Activated T-helper 1 cell treated with anti-CD3 and anti-CD28 coated beads, Interleukin-2, amount 50 U/mL, for 16 hours (primary cell): ENCODE measurements at places on chromosomes 16 and 17.

DNA sequence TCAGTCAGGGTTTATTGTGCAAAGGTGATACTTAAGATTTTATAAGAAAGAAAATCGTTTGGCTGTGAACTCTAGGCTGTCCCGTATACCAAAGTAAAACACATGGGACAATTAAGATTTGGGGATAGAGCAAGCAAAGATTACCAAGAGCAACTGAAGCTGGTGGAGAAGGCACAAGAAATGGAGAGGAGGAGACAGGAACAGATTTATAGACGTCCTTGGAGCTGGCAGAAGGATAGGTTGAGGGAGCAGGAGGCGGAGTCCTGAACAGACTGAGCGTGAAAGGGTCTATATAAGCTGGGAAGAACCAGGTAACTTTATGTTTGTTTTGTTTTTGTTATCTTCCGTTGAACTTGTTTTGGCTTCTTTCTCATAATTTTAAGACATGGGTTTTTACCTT, 3.8 kb downstream of the TNRC6C start:
- DNase-seq, result no peak

DNA sequence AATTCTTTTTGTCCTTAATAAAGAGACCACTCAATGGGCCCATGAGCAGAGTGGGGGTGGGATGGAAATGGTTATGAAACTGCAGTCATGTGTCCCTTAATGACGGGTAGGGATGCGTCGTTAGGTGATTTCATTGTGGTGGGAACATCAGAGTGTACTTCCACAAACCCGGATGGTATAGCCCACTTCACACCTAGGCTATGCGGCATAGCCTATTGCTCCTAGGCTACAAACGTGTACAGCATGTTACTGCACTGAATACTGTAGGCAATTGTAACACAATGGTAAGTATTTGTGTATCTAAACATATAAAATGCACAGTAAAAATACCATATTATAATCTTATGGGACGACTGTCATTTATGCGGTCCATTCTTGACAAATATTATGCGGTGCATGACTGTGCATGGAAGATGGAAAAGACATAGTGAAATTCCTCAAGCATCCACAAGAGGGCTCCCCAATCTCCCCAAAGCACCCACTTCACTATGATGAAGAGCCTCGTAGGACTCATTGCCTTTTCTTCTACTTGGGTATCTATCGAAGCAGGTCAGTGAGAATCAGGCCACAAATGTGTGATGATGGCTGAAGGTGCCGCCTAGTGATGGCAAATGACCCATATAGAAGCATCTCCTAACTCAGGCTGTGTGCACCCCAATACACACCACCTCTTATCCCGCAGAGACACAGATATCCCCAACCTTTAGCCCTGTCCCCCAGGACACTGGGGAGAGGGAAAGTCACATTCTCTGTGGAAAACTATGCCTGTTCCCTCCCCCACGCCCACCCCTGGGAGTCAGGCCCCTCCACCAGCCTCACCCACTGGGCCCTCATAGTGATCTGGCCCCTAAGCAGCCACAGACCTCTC, 43.5 kb downstream of the TBX21 start:
- no peak for DNase-seq

GRCh38 chr17:69477204-69477902, 62.9 kb downstream of the MAP2K6 start:
- DNase-seq, result no peak

GRCh38 chr17:13869331-13869940, 199.9 kb upstream of the COX10 start:
- DNase-seq, result no peak

DNA sequence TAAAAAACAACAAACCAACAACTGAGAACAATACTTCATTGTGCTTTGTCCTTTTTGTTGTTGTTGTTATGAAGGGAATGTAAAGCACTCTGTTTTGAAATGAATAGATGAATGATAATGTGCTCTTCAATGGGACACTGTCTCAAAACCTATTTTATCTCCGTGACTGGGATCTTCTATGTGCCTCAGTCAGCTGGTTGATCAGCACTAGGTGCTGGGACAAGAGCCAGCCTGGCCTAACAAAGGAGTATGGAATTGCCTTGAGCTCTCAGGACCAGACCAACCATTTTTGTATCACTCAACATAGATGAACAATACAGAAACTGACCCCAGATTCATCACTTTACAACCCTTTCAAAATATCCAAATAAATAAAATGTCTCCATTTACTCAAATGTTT, 440.2 kb downstream of the KCNJ2 start:
- DNase-seq, result no peak

GRCh38 chr17:79977161-79977631, 58.5 kb downstream of the TBC1D16 start:
- DNase-seq, result no peak

DNA sequence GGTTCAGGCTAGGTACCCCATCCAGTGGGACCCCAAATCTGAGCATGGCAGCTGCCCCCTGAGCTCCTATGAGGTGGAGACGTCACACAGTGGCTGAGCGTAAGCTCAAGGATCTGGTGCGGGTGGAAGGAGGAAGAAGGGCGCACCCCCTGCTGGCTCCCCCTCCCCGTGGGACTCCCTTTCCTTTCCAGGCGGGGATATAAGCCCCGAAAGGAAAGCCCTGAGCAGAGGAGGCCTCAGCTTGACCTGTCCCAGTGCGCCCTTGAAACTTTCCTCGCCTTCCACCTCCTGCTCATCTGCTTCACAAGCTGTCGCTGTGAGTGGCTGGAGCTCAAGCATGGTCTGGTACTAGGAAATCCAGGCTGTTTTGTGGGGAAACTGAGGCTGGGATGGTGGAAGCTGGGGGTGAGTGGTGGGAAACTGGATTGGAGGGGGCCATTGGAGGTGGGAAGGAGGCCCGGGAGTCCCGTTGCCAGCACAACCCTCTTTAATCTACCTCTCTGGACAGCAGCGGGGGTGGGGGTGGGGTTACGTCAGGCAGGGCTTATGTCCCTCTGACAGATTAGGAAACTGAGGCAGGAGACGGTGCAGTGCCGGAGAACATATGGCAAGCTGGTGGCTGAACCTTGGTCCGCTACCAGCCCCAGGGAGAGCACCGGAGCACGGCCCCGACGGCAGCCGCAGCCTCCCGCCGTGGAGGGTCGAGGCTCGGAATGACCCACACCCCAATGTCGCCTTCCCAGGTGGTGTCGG, 92.3 kb upstream of the TMEM97 start:
- DNase-seq, result no peak

GRCh38 chr16:84358601-84359295, 9.6 kb upstream of the ATP2C2 start:
- DNase-seq, result no peak

- no peak for DNase-seq
Measured at GRCh38 chr16:49930841-49931240, 74.9 kb upstream of the ZNF423 start.

DNA sequence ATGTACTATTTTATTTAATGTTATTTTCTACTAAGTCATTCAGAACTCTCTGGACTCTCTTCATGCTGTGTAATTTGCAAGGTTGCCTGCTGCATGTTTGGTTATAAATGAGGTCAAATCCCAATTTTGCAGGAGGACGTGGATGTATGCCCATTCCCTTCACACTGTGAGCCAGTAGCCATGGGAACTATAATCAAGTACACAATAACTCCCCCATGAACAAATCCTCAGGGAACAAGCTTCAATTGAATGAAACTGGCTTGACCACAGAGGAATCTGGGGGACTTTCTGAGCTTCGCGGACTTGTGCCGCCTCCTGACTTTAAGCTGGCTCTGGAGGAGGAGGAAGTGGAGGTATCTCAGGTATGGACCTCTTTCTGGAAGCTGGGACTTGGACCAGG, 14.6 kb upstream of the KCTD13 start:
- DNase-seq, result no peak

- DNase-seq, result no peak
Measured at GRCh38 chr16:18836702-18837101, 35.4 kb upstream of the ARL6IP1 start.

GRCh38 chr17:73553311-73553710, 90.9 kb downstream of the SDK2 start:
- DNase-seq, result no peak

DNA sequence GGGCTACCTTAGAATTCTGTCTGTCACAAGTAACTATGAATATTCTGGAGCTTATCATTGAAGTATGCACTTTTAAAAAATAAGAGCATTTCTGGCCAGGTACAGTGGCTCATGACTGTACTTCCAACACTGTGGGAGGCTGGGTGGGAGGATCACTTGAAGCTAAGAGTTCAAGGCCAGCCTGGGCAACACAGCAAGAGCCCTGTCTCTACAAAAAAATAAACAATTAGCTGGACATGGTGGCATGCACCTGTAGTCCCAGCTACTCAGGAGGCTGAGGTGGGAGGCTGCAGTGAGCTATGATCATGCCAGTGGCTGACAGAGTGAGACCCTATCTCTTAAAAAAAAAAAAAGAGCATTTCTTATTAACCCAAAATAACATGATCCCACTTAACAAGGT, 60.0 kb upstream of the BRD7 start:
- DNase-seq, result no peak

DNA sequence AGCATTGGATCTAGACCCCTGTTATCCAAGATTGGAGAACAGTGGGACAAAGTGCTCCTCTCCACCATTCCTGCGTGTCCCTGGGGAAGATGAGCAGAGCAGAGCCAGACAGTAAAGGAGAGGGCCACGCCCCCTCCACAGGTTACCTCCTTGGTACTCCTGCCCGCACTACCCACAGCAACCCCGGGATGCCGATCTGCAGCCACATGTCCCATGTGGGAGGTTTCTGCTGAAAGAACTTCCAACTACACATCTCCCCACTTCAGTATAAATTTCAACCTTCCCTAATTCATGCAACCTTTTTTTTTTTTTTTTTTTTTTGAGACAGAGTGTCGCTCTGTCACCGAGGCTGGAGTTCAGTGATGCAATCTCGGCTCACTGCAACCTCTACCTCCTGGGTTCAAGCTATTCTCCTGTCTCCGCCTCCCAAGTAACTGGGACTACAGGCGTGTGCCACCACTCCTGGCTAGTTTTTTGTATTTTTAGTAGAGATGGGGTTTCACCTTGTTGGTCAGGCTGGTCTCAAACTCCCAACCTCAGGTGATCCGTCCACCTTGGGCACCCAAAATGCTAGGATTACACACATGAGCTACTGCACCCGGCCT, 2.3 kb downstream of the RAB37 start:
- DNase-seq, result no peak

GRCh38 chr16:53646506-53646905, 57.2 kb downstream of the RPGRIP1L start:
- DNase-seq, result no peak
